CD4-positive, alpha-beta memory T cell (primary cell): ENCODE measurements at places on chromosomes 16 and 17. TPM values are rescaled to one million over a fixed set of nuclear protein-coding genes. Genes with fewer than 3 reads are reported as not detected.
A peak's percentile ranks its signal among the peaks of the same experiment; 100 is the strongest.

DNA sequence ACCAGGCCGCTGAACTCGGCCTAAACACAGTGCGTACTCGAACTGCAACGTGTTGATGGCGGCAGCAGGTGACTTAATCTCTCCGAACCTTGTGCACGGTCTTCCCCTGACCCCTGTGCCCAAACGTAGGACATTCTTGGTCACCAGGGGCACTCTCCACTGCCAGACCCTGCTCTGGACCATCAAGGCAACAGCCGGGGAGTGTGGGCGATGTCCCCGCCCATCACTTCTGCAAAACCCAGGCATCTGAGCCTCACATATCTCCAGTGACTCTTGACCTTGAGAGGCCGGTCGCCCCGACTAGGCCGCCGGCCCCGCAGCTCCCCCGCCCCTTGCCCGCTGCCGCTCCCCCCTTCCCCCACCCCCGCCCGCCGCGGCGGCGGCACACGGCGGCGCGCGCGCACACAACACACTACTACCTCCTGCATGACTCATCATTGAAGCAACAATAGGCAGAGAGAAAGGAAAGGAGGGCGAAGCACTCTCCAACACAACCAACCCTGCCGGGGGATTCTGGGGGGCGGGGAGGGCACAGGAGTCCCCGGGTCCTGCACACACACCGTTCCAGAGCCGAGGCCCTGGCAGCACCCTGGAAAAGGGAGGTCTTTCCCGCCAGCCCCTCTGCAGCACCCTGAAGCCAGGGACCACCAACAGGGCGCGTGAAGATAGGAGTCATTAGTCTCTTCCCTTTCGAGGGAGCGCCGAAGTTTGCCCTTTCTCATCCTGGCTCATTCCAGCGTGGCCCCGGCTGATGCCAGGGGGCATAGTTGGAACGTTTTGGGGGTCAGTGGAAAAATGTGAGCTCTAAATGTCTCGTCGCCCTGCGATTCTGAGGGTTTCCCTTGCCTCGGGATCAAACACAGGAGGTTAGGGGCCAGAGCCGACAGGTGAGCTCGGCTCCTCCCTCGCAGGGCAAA is 1.9 kb downstream of the MNT start:
- peaks cover 62% of the 10 kb centered on the region for H3K4me1 ChIP-seq
- H3K36me3 ChIP-seq: no peaks in the 10 kb centered on the region
- peak overlapping the region; percentile 78 for H3K4me3 ChIP-seq
- peak; percentile 82 for DNase-seq

DNA sequence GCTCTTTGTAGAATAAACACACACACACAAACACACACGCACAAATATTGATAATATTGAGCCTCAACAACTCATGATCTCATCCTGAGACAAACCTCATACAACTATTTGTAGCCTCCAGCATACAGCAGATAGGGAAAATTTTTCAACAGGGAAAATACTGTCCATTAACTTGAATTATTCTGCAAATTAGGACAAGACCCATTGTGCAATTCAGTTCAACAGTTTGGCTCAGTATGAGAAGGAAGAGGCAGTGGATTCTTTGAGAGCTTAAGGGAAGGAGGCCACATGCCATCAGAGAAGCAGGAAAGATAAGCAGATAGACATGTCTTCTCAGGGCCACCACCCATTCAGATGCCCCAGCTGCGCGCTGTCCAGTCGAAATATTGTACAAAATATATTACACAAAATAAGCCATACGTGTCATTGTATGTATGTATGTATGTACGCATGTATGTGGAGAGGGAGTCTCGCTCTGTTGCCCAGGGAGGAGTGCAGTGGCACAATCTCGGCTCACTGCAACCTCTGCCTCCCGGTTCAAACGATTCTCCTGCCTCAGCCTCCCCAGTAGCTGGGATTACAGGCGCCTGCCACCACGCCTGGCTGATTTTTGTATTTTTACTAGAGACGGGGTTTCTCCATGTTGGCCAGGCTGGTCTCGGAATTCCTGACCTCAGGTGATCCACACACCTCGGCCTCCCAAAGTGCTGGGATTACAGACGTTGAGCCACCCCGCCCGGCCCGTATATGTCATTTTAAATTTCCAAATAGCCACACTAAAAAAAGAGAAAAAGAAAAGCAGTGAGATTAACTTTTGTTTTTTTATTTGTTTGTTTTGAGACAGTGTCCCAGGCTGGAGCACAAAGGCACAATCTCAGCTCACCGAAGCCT is 1.8 kb downstream of the ZC3H7A start:
- H3K36me3 ChIP-seq: peaks cover 4% of the 10 kb centered on the region
- H3K4me1 ChIP-seq: peaks cover 76% of the 10 kb centered on the region
- H3K4me3 ChIP-seq: peak overlapping the region; percentile 77
- DNase-seq: no peak
- H3K27me3 ChIP-seq: no peaks in the 10 kb centered on the region
- peak overlapping the region; percentile 95 for H3K27ac ChIP-seq

DNA sequence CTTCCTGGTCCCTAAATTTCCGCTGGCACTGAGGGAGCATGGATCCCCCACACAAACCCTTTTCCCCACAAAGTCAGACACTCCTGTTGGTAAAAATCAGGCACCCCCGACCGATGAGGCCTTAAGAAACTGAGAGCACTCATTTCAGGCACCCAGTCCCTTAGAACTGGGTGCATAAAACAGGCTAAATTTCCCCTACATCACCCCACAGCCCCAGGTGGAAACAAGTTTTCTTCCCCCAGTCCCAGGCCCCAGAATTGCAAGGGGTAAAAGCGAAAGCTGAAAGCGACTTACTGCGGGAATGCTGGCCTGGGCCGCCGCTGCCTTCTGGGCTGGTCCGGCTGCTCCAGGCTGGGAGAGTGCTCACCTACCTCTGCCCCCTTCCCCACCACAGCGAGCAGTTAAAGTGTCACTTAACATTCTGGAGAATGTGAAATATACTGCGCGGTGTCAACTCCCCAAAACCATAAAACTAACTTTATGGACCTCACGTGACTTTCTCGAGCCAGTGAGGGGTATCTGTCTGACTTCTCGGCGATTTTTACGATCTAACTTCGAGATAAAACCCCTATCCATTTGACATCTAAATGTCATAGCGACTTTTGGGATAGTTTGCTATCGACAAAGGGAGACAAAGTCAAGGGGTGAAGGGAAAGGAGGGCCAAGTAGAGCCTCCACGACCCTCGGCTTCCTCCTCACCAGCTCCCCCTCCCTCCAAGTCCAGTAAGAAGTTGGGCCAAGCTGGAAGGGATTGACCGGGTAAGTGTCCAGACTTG is at the start of gene HOXB3:
TSS of gene HOXB3 (minus strand) at position 411 of the 776 bp plus-strand sequence. CDS start 37,767 bp downstream, outside the sequence.
- peaks cover 38% of the 10 kb centered on the region for H3K27me3 ChIP-seq
- H3K36me3 ChIP-seq: no peaks in the 10 kb centered on the region
- H3K4me1 ChIP-seq: peaks cover 33% of the 10 kb centered on the region
- no peak for DNase-seq

DNA sequence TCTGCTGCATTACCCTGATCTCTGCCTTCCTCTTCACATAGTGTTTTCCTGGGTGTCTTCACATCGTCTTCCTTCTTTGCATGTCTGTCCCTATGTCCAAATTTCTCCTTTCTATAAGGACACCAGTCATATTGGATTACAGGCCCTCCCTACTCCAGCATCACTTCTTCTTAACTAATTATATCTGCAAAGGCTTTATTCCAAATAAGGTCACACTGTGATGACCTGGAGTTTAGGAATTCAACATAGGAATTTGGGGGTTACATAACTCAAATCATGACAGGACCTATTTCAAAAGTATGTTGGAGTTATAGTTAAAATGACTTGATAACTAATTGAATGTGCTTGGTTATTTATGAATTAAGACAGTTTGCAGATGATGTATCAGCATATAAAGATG is 490.5 kb upstream of the ERCC4 start:
- no peak overlapping the region for H3K4me3 ChIP-seq
- no peak for DNase-seq
- H3K36me3 ChIP-seq: no peaks in the 10 kb centered on the region
- H3K4me1 ChIP-seq: no peaks in the 10 kb centered on the region

HSF5 gene
- polyA plus RNA-seq: 1.4 TPM

- peaks cover 16% of the 10 kb centered on the region for H3K4me1 ChIP-seq
- no peak for DNase-seq
- H3K27me3 ChIP-seq: peaks cover 12% of the 10 kb centered on the region
- H3K36me3 ChIP-seq: no peaks in the 10 kb centered on the region
- H3K27ac ChIP-seq: no peak overlapping the region
- H3K4me3 ChIP-seq: peak overlapping the region; percentile 52
Measured at GRCh38 chr17:76584427-76585032, 1.1 kb downstream of the ST6GALNAC2 start.

GRCh38 chr17:18961634-18962493 is 9.9 kb downstream of the SLC5A10 start:
- no peaks in the 10 kb centered on the region for H3K36me3 ChIP-seq
- no peak overlapping the region for H3K27ac ChIP-seq

XYLT1 gene
- 2.8 TPM for polyA plus RNA-seq

DNA sequence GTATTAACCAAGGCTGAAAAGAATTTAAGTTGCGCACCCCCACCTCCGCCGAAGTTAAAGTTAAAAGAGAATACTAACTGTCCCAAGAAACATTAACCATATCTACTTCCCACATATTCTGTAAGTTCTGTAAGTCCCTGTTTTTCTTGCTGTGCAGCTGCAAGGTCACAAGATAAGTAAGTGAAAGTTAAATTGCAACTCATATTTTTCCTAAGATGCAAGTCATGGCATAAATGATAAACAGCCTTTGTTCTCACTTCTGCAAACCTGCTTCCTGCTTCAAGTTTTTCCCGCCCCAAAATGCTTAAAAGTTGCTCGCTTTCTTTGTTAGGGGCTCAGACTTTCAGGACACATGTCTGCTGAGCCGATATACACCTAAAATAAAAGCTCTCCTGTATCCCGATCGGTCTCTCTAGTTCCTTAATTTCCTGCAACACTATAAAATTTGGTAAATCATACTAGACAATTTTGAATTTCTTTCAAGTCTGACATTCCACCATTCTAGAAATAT is 32.6 kb upstream of the ABCA9 start:
- H3K27ac ChIP-seq: no peak overlapping the region
- no peaks in the 10 kb centered on the region for H3K27me3 ChIP-seq
- no peak for DNase-seq
- H3K4me1 ChIP-seq: no peaks in the 10 kb centered on the region
- H3K4me3 ChIP-seq: no peak overlapping the region

DNA sequence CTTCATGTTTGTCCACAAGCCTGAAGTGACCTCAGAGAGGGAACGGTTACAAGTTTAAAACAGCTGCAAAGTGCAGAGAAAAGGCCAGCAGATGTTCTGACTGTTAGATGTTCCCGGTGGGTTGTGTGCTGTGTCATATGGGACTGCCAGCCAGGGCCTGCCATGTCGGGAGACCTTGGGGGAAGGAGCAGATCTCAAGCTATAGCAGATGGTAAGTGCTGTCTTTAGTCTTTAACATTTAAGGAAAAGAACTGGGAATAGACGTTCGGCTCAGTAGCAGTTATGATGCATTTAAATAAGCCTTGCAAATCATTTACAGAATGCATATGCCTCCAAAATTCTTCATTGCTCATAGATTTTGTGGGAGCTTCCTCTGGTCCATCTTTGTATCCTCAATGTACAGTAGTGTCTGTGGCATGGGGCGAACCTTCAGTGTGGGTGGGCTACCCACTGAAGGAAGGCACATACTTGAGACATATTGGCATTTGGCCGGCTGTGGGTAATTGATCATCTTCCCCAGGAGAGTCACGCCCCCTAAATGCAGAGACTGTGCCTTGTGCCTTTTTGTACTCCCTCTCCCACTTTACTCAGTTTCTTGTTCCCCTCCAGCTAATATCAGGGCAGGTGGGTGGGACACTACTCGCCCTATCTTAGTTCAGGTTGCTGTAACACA is 131.9 kb downstream of the NPIPB5 start:
- no peak overlapping the region for H3K4me3 ChIP-seq
- no peak for DNase-seq
- H3K36me3 ChIP-seq: no peaks in the 10 kb centered on the region
- H3K27ac ChIP-seq: no peak overlapping the region

ADAM11 gene
- 0.03 TPM for polyA plus RNA-seq

DNA sequence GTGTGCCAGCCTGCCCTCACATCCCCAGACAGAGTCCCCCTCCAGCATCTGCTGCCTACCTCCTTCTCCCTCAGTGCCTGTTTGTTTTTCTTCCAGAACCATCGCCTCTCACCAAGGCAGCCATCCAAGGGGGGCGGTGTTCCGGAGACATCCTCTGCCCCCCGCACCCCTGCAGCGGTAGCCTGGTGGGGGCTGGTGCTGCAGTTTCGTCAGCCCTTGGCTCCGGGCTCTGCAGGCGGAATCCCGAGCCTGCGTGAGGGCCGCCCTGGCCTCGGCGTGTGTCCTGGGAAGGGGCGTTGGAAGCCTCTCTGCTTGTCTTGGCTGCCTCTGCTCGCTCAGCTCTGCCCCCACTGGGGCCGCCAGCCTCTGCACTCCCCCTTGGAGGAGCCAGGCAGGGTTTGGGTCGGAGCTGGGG is 126.0 kb upstream of the CIBAR2 start:
- H3K27me3 ChIP-seq: no peaks in the 10 kb centered on the region
- no peaks in the 10 kb centered on the region for H3K4me1 ChIP-seq
- H3K36me3 ChIP-seq: no peaks in the 10 kb centered on the region
- DNase-seq: no peak

DNA sequence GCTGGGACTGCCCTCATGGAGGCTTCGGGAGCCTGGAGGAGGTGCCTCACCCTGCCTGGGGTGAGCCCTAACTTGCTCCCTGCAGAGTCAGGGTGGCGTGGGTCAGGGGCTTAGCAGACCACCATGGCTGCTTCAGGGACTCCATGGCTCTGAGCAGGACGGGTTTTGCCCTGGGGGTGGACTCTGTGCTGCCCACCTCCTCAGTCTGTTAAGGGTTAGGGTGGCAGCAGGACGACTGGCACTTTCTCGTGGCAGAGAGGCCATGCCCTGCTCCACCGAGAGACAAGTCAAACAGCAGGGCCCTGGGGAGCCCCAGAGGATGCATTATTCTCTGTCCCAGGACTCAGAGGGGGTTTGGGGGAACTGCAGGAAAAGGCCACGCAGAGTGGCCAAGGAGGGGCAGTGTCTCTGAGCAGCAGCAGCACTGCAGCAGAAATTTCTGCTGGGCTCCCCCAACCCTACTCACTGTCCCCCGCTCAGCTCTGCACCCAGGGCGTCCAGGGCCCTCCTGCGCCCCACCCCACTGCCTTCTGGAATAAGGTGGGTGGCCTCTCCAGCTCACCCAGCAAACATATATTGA is 1.8 kb upstream of the PRSS22 start:
- H3K4me1 ChIP-seq: peaks cover 12% of the 10 kb centered on the region
- no peak overlapping the region for H3K4me3 ChIP-seq
- peaks cover 6% of the 10 kb centered on the region for H3K27me3 ChIP-seq
- no peak overlapping the region for H3K27ac ChIP-seq

OR1A1 gene
- polyA plus RNA-seq: not detected

TGFB1I1 gene
- 0.57 TPM for polyA plus RNA-seq

DNA sequence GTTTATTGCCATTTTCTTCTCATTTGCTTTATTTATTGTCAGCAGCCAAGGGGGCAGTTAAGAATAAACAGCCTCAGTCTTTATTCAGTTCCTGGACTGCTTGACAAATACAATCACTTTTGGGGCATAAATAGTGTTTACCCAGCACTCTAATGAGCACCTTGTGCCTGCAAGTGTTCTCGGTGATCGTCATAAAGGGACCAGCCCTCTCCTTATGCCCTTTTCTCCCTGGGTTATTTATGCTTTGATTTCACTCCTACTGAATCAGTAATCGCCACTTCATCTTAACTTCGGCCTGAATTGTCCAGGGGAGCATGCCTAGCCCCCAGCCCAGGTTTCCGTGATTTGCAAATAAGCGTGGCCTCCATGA is 55.7 kb upstream of the CACNG5 start:
- H3K4me3 ChIP-seq: no peak overlapping the region
- no peaks in the 10 kb centered on the region for H3K27me3 ChIP-seq
- peaks cover 8% of the 10 kb centered on the region for H3K36me3 ChIP-seq
- no peaks in the 10 kb centered on the region for H3K4me1 ChIP-seq
- DNase-seq: no peak
